Activated CD4-positive, alpha-beta T cell treated with anti-CD3 and anti-CD28 coated beads, Interleukin-2, amount 50 U/mL, for 4 hours (primary cell): ENCODE measurements at places on chromosomes 4 and X.

- DNase-seq: no peak
Measured at GRCh38 chr4:25696409-25696808, 40.8 kb downstream of the SLC34A2 start.

GRCh38 chrX:96453139-96453538, 231.5 kb upstream of the DIAPH2 start:
- no peak for DNase-seq

DNA sequence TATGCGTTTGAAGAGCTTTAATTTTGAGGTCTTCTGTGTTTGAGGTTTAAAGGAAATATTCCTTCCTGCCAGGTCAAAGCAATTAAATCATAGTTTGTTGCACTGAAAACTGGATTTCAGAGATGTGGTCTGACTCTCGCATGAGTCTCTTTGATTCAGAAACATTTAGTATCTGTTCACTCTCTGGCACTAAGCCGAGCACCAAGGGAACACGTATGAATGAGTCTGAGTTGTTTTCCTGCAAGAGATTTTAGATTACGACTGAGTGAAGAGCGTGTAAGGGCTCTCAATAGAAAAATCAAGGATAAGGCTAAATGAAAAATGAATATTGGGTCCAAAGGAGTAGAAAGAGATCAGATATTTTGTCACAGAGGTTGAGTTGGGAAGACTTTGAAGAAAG, 875.4 kb upstream of the PRKX start:
- no peak for DNase-seq

- no peak for DNase-seq
Measured at GRCh38 chr4:2781911-2782310, 11.0 kb upstream of the SH3BP2 start.

GRCh38 chrX:48896611-48897011, 957 bp downstream of the TIMM17B start:
- DNase-seq: no peak

DNA sequence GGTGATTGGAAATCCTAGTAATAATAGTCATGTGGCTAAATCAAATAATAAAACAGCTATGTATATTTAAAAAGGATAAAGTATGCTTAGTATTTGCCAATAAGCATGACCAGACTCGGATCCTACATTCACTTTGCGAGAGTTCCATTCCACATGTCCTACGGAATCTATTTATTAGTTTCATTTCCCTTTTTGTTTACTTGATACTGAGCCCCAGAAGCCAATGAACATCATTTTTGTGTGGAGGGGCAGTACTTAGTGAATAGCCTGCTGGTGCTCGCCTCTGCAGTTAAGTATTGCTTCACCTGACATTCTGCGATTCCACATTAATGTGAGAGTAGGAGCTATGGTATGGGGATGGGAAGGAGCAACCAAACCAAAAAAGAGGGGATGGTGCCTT, 58.5 kb upstream of the NAP1L5 start:
- DNase-seq: no peak

- DNase-seq: no peak
Measured at GRCh38 chr4:6172927-6173200, 27.5 kb downstream of the JAKMIP1 start.
